ENCODE measurements at places on chromosomes 7 and 10.
A peak's percentile ranks its signal among the peaks of the same experiment; 100 is the strongest.

- peak; percentile 12 for DNase-seq
These were observed 316.6 kb upstream of the ZNF32 start for GRCh38 chr10:43965033-43965917.

GRCh38 chr10:62636825-62637248 lies 167.7 kb upstream of the ADO start:
- DNase-seq: peak; percentile 16

GRCh38 chr7:45146531-45147379 lies 10.8 kb upstream of the RAMP3 start:
- DNase-seq: no peak

DNA sequence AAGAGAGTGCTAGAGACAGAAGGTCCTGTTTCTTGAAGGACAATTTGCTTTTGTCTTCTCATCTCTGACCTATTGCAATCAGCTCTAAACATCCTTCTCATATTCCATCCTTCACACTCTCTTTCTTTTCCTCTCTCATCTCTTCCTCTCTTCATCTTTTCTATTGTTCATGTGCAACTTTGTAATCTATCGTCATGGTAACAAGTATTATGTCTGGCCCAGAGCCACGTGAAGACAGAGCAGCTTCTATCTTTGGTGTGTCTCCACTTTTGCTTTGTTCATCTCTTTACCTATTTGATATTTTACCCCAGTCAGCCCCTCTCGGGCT lies 104.9 kb upstream of the ABCB5 start:
- no peak for DNase-seq

GRCh38 chr7:106715730-106716129 lies 54.8 kb upstream of the CCDC71L start:
- no peak for DNase-seq

GRCh38 chr7:35467456-35467978 lies 213.6 kb upstream of the TBX20 start:
- DNase-seq: no peak

DNA sequence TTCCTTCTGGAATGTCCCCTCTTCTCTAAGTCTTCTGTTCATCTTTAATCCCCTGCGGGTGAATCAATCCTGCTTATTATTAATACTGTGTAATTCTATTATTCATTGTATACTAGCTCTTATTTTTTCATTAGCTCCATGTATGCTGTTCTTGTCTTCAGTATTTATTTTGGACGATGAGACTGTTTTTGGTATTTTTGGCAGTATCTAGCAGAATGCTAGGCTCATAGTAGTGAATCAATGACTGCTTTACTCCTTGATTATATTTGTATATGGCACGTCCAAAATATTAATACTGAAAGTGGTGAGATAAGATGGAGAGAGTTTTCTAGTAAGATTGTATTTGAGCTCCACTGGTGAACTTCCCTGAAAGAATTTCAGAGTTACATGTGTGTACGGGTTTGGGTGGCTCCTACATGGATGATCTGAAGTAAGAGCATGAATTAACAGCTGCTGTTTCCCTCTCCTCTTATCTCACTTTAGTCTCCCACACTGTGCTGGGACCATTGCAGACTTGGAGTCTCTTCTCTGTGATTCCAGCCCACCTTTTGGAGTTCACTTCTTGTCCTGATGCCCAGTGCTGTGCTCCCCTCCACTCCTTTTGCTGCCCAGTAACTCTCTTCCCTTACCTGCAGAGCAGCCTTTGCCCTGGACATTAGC lies 226.0 kb downstream of the CDK14 start:
- no peak for DNase-seq

- DNase-seq: peak; percentile 12
These were observed 554 bp downstream of the FRA10AC1 start for GRCh38 chr10:93701866-93702209.

- DNase-seq: no peak
These were observed 36.6 kb downstream of the GTF2IRD1 start for GRCh38 chr7:74489997-74490945.

- DNase-seq: no peak
These were observed 74.2 kb downstream of the MAD1L1 start for GRCh38 chr7:2158331-2159175.

GRCh38 chr10:103691723-103692435 lies 163.5 kb downstream of the SH3PXD2A start:
- DNase-seq: no peak

DNA sequence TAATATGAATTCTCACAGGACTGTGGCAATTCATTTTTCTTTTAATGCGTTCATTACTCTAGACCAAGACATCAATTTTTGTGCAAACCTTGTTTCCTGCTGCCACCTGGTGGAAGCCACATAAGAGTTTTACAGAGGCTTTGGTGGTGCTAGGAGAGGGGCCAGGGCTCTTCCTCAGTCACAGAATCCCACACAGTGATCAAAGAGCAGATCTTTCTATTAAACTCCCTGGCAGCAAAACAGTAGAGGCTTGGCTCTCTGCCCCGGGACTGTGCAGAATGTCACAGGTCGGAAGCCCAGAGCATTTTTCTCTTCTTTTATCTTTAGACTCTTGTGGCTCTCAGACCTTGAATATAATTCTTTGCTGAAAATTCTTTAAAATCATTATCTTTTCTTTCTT lies 506.4 kb upstream of the C7orf33 start:
- DNase-seq: peak; percentile 34

DNA sequence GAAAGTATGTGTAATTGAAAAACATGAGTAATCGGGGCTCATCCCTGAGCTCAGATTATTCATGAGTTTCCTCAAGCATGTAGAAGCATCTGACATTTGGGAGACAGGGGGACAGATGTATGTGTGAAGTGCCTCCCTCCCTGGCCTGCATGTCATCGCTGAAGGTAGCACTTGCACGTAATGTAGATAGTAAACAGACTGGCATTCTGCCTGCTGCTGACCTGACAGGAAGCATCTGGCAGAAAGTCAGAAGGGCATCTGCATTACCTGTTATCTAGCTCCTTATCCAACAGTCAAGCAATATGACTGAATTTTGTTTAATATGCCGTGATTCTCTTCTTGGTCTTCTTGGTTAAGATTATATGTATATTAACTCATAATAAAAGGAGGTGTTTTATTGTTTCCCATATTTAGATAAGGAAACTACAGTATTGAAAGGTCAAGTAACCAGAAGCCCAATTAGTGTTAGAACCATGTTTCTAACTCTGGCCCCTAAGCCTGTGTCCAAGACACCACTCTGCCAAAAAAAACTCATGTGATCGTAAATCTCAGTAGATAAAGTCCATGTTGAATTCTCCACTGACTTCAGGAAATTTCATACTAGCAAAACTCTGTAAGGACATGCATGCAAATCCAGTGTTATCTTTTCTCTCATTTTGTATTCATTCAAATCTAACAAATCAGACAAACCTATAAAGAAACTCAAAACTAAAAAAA lies 918.1 kb upstream of the MBL2 start:
- no peak for DNase-seq

GRCh38 chr10:95229724-95230627 lies 35.9 kb downstream of the ACSM6 start:
- DNase-seq: peak; percentile 100

- DNase-seq: no peak
These were observed 761 bp upstream of the DOCK1 start for GRCh38 chr10:126904516-126904817.

GRCh38 chr7:12518920-12519681 lies 51.4 kb upstream of the SCIN start:
- peak; percentile 33 for DNase-seq

- no peak for DNase-seq
These were observed 21.4 kb downstream of the VSTM4 start for GRCh38 chr10:49093922-49094321.

DNA sequence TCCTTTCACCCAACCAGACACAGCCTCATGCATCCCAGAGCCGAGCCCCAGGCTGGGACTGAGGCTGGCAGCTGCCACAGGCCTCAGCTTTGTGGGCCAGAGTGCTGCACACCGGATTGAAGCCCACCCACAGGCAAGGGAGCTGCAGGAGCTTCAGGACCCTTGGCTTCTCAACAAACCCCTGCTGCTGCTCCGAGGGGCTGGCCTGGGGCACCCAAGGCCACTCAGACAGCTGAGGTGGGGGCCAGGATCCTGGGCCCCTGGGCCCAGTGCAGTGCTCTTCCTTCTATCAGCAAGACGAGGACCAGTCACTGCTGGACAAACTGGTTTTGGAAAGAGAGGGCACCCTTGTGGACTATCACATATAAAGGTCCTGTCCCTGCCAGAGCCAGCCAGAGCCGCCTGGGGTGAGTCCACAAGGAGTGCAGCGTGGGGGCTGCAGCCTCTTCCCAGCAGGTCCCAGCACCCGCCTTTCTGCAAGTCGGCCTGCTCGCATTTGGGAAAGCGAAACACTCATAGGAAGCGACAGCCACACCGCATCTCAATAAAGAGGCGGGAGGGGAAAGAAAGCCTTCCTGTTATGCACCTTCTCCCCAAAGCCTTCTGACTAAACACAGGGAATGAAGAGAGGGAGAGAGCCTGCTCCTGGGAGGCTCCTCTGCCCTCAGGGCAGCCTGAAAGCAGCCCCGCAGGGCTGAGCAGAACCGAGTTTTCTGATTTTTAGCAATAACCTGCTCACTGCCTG lies 9.5 kb upstream of the TCERG1L start:
- no peak for DNase-seq

GRCh38 chr10:115772606-115773005 lies 500.4 kb downstream of the GFRA1 start:
- peak; percentile 93 for DNase-seq

GRCh38 chr7:131955679-131956078 lies 399.3 kb upstream of the PODXL start:
- no peak for DNase-seq

DNA sequence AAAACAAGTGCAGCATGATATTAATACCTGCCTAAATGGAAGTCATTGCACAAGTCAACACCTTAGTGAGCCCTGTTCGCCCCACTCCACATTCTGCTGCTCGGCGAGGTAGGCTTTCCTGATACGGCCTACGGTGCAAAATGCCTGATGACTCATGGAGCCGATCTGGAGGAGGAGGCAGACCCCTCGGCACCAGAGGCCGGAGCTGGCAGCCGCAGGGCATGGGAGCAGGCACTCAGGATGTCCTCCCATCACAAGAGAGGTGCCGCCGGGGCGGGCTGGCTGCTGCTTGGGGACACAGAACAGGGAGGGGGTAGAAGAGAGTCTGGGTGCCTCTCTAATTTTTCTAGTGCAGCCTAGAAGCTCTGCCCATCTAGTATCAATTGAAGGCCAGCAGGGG lies 418.5 kb upstream of the MGMT start:
- DNase-seq: no peak

GRCh38 chr10:133418289-133418993 lies 6.0 kb downstream of the SPRN start:
- no peak for DNase-seq

Data from HCEC 1CT (cell line).